ENCODE measurements at places on chromosomes 3 and 15.

DNA sequence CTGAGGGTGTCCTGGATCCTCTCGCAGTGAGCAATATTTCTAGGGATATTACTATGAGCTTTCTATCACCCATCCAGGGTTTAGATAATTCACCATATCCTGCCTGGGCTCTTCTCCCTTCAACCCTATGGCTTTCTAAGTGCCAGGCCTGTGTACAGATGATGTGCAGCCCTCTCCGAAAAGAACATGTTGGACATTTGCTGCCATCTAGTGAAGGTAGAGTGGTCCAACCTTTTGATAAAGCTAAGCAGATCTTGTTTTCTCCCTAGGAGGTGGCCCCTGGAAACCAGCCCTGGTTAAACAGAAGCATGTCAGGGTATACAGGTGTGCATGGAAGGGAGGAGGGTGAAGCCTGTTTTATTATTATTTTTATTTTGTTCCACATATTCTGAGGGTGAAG, 27.9 kb upstream of the SCN10A start:
- peak; percentile 57 for DNase-seq

- peak; percentile 85 for DNase-seq
These were observed 36.4 kb upstream of the TRIM71 start for GRCh38 chr3:32781211-32781968.

GRCh38 chr15:84865074-84865569, 19.3 kb upstream of the SLC28A1 start:
- DNase-seq, result no peak

GRCh38 chr15:62932436-62932835, 110.1 kb upstream of the TPM1 start:
- DNase-seq, result peak; percentile 87

GRCh38 chr3:8578282-8578681, 66.3 kb downstream of the SSUH2 start:
- DNase-seq, result no peak
